ENCODE measurements at places on chromosomes 7 and 10. TPM values are rescaled to one million over a fixed set of nuclear protein-coding genes. Genes with fewer than 3 reads are reported as not detected.

DNA sequence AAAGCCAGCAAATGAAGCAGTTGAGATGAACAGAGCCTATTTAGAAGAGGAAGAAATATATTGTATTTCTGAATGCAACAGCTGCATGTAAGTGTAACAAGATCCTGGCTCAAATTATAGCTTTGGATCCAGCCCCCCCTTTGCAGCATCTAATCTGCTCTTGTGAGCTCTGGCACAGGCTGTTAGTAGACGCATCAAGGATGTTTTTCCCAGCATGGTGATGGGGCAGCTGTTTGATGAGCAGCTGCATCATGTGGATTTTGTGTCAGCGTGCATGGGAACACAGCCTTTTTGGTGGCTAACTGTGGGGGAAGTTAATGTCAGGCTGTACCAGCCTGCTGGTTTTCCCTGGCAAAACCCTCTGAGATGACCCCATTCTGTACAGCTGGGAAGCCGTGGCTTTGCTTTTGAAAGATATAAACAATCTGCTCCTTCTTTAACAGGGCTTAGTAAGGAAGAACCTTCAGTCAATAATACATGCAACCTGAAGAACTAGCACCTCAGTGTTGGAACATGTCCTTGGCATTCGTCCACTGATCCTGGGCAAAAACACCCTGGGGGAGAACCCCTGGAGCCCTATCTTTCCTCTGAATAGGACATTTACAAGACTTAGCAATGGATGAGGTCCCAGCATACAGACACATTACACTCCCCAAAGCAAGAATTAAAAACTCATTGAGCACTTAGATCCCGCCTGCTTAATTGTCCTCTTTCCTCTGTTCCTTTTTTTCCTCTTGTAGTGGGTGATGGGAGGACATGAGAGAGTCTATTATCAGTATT is 70.6 kb downstream of the NPS start:
- no peak for DNase-seq

DNA sequence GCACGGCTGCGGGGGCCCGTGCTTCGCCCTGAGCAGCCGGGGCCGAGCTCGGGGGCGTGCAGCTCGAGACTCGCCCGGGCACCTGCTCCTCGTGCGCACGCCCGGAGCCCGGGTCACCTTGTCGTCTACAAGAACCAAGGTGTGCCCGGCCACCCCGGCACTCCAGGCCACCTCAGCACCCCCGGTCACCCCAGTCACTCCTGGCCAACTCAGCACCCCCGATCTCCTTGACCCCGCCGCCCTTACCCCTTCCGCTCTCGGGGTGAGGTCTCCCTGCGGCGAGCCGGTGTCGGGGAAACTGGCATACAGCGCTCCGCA is 268 bp upstream of the IGFBP3 start:
- no peak for DNase-seq

The TMEM130 gene
- not detected for total RNA-seq

DNA sequence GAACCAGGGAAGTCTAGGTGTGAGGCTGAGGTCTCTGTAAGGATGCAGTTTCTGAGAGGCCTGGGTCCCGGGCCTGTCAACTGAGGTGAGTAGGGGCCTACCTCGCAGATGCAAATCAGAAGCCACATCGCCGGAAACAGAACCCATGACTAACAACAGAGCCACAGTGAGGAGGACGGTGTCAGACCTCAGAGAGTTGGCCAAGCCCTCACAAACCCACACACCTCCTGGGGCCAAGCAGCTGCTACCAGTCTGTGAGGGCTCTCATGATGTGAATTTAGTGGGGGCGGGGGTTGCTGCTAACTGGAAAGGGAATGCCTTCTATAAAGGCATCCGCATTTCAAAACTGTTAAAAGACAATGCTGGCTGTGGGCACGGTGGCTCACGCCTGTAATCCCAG is 103.0 kb downstream of the COBL start:
- no peak for DNase-seq

GRCh38 chr10:5125315-5126044 is 31.3 kb downstream of the AKR1C3 start:
- DNase-seq: peak; percentile 78

DNA sequence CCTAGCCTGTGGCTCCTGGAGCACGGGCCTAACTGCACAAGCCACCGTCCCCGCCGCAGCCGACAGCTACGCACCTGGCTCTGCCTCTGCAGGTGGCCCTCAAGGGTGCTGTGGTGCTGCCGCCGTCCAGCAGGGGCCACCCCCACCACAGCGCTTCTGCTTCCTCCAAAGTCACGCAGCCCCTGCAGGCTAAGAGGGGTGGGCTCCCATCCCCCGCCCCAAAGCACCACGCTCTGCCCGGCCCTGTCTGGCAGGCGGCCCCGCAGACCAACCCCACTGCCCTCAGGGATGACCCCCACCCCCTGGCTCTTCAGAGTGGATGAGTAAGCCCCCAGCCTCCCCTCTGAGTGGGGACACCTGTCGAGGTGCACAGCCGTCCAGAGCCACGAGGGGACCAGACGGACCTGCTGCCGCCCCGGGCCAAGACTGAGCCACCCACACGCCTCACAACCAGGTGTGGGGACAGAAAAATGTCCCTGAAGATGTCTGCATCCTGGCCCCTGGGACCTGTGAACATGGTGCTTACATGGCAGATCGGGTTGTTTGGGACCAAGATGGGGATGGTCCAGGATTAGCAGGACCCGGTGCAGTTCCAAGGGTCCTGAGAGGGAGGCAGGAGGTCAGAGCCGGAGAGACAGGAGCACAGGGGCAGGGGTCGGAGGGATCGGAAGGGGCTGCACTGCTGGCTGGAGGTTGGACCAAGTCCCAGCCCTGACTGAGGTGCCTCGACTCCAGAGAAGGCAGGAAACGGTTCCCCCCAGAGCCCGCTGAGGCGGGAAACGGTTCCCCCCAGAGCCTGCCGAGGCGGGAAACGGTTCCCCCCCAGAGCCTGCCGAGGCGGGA is 9.0 kb upstream of the ADAP1 start:
- DNase-seq: no peak

The FBH1 gene
- total RNA-seq: 61.8 TPM

The LRRC61 gene
- total RNA-seq: 8.4 TPM

GRCh38 chr10:62044566-62044965 is 143.1 kb downstream of the ARID5B start:
- DNase-seq: no peak

GRCh38 chr10:70280099-70280498 is 3.7 kb downstream of the NPFFR1 start:
- no peak for DNase-seq

The SCART1 gene
- total RNA-seq: 1.3 TPM

The TUBAL3 gene
- 0.22 TPM for total RNA-seq

The UNCX gene
- total RNA-seq: not detected

- peak; percentile 93 for DNase-seq
Observed at GRCh38 chr10:50325449-50326171, 74.3 kb upstream of the ASAH2 start.

GRCh38 chr7:1060315-1061072 is 16.1 kb downstream of the GPR146 start:
- no peak for DNase-seq

GRCh38 chr7:126495001-126495400 is 757.7 kb downstream of the GRM8 start:
- DNase-seq: no peak
